CD8-positive, alpha-beta T cell (primary cell): ENCODE measurements at places on chromosomes 13 and 19.

GRCh38 chr19:35099155-35099896, 16.3 kb upstream of the FXYD3 start:
- DNase-seq = no peak

DNA sequence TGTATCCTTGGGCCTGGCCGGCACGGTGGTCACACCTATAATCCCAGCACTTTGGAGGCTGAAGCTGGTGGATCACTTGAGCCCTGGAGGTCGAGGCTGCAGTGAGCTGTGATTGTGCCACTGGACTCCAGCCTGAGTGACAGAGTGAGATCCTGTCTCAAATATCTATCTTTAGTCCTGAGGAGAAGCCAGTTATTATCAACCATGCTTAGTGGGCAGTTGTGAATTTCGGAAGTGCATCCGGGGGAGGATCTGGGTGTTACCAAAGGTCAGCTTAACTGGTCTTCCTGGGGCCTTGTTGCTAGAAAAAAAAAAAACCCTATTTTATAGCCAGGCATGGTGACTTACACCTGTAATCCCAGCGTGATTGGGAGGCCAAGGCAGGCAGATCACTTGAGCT, 9.6 kb downstream of the DHDH start:
- no peak for DNase-seq

DNA sequence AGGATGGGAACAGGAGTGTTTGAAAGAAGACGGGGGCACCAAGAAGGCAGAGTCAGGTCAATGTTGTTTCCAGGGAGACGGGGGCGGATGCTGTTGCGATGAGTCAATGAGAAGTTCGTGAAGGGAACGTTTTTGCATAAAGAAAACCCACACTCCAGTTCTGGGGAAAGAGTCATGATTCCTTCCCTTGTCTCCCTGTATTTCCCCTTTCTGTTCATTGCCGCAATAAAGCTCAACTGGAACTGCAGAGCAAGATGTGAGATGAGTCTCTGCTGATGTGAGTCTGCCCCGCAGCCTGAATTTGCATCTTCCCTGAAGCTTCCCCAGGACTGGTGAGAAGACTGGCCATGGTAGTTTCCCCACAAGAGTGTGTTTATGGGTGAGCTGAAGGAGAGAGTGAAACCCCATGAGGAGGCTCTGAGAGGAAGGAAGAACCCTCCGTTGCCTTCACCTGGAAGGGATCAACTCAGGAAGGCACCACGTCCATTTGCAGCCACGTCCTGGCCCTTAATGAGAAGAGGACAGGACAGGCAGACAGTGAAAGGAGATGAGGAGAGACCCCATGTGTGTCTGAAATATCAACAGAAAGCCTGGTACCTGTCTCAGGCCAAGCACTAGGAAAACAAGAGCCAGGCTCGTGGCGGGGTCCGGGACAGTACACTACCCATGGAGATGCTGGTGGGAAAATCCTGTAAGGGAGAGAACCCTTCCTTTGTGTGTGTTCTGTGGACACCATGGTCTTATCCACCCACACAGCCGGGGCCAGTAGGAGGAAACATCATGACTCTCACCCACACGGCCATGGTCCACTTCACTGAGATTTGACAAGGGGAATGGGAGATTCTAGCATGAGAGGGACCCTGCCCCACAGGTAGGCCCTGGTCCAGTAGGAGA, 13.7 kb downstream of the LILRA1 start:
- no peak for DNase-seq

GRCh38 chr19:55406091-55406825, 1.3 kb downstream of the UBE2S start:
- no peak for DNase-seq

GRCh38 chr19:38695317-38695683, 47.9 kb downstream of the ACTN4 start:
- DNase-seq = no peak

DNA sequence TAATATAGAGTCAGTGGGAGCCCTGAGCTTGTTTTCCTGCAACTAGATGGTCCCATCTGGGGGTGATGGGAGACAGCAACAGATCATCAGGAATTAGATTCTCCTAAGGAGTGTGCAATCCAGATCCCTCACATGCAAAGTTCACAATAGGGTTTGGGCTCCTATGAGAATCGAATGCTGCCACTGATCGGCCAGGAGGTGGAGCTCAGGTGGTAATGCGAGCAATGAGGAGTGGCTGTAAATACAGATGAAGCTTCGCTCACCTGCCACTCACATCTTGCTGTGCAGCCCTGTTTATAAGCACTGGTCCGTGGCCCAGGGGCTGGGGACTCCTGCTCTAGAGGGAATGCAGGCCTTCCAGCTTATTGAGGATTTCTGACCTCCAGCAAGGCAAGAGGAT, 5.7 kb downstream of the ZNF558 start:
- no peak for DNase-seq

GRCh38 chr13:26202365-26202972, 19.6 kb downstream of the RNF6 start:
- no peak for DNase-seq

DNA sequence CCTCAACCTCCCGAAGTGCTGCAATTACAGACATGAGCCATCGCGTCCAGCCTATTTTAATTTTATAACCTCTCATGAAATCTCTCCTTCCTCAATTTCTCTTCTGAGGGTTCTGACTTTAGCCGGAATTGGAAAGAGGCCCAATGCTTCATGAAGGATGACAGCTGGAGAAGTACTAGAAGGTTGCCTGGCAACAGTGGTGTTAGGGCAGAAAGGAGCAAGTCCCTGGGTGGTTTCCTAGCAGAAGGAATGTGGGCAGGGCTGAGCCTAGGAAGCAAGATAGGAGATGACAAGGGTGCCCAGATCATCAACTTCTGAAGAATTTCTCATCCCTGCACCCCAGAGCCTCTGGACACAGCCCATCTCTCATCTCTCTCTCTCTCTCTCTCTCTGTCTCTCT, 25.8 kb downstream of the CACNG6 start:
- DNase-seq = no peak

DNA sequence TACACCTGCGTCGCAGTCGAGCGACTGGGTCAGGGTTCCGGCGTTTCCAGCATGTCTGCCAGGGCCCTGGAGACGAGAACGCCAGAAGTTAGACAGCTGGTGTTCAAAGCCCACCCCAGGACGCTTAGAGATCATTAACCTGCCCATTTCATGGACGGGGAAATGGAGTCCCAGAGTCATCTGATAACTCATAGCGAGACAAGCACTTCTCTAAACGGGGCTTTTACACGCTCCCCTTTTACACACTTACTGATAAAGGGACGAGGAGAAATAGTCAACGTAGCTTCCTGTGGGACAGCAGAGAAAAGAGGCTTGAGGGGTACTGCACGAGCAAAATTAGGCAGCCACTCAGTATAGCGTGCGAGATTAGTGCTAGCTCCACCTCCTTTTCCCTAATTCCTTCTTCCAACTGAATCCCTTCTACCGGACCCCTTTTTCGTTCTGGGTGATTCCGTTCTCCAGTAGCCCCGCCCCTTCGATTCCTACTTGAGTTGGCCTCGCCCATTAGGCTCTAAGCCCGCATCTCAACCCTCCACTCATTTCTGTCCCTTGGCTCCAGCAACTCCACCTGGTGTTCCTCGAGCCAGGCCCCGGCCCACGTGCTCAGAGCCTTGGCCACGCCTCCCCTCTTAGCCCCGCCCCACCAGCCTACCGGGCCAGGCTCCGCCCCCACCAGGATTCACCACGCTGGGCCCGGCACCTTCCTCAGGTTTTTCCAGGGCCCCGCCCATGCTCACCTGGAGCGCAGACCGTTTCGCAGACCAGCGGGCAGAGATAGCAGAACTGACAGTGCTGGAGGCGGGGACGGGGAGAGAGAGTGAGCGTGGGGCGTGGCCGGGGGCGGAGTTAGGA, 3.7 kb downstream of the HRC start:
- no peak for DNase-seq

GRCh38 chr13:51820016-51820597, 16.1 kb upstream of the DHRS12 start:
- DNase-seq = no peak

DNA sequence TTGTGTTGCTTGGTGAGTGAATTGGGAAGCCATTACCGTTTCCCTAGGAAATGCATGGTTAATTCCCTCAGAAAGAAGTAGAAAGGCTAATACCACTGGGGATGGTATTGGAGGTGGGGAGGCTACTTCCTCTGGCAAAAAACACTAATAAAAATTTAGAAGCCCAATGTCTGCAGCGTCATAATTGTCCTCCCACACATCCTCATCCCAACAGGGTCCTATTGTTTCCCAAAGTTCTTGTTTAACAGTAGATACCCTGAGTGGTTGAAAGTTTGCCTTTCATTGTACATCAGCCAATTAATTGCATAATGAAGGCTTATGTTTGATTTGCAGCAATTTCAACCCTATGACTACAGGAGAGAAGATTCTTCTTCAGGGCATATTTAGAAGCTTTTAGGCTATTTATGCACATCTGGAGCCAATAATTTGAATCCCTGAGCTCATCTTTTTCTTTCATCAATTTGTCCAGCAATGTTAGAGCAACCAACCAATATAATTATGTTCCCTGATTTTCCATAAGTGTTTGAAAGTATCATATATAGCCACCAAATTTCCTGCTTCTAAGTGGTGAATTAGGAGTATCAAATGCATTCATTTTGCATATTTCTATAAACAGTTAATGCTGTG, 491.0 kb downstream of the SLITRK5 start:
- no peak for DNase-seq

DNA sequence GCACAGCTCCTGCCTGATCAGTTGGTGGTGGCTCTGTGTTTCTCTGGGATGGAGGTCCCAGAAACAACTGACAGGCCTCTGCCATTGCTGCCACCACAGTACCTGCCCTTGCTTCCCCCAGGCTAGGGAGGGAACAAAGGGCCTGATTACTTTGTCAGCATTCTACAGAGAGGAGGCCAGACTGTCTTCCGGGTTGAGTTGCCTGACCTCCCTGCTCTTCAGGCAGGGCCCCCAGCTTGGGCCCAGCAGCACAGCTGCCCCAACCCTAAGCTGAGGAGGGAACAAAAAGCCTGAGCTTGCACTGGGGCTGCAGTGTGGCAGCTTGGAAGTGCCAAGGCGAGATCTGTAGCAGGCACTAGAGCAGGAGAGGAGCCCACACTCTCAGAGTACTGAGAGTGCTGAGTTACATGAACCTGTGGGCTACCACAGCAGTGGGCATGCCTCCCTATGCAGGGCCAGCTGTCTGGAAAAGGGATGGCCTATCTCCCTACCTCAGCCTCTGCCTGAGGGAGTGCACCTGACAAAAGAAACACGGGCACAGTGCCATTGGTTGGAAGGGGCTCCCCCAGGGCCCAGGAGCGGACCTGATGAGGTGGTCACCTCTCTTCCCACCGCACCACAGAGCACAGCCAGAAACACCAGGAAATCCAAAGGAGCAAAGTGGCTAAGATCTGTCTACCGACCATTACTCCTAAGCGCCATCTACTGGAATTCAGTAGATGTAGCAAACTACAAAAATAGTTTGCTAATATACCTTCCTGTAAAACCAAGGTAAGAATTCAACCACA, 24.4 kb downstream of the SLC25A15 start:
- peak; percentile 43 for DNase-seq

DNA sequence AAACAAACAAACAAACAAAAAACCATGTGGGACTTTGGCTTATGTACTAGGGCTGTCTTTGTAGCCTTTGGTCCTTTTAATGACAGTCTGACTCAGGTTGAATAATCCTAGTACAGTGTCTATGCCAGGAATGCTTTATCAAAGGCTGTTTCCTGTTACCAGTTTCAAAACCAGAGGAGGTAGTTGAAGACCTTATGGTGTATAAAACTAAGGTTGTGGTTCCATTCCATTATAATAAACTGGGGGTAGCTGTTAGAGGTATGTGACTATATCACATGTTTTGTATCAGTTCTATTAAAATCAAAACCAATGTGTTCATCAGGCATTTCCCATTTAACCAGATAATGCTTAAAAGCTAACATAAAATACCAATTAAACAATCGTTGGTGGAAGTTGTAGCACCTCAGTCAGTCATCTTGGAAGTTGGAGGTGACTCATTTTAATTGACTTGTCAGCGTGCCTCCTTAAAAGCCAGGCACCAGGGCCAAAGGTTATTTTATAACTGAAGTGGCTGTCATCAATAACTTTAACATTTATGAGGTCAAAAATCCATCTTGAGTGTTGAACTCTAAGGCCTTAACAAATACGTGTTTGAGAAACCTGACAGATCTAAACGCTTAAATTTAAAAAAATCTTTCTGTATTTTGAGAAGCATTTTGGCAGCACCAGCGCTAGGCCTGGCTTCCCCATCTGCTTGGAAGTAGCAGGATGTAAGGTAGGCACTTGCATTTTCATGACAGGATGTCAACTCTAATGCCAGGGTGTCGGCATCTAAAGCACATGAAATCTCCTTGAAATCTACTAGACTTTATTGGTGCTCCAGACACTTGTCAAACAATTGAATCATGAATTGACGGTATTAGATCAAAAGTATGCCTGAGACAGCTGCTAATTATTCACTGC, 162.5 kb downstream of the LMO7 start:
- DNase-seq = no peak

DNA sequence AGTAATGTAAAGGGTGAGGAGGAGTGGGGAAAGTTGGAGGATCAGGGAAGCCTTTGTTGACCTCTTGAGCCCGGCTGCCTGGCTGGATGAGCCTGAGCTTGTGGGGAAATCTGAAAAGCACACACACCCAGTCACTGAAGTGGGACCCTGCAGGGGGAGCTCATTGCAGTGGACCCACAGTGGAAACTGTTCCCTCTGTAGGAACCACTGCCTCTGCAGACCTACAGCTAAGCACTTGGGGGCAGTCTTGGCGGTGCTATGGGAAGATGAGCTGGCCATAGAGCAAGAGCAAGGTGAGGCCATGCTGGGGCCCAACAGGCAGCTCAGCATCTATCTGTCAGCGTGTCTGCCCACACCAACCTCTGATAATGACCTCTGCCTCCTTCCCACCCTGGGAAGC, 294.8 kb downstream of the TSHZ3 start:
- peak; percentile 10 for DNase-seq

- DNase-seq = no peak
Measured at GRCh38 chr13:33224686-33225085, 60.9 kb downstream of the STARD13 start.

DNA sequence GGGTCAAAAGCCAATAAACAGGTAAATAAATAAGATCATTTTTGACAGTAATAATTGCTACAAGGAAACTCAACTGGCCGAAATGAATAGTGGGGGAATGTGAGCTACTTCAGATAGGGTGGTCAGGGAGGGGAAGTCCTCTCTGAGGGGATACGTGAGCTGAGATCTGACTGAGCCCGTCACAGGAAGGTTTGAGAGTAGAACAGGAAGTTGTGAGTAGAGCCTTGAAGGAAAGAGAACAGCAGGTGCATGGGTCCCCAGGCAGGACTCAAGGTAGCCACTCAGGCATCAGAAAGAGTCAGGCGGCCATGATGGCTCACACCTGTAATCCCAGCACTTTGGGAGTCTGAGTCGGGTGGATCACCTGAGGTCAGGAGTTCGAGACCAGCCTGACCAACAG, 6.3 kb downstream of the IRGQ start:
- peak; percentile 44 for DNase-seq

DNA sequence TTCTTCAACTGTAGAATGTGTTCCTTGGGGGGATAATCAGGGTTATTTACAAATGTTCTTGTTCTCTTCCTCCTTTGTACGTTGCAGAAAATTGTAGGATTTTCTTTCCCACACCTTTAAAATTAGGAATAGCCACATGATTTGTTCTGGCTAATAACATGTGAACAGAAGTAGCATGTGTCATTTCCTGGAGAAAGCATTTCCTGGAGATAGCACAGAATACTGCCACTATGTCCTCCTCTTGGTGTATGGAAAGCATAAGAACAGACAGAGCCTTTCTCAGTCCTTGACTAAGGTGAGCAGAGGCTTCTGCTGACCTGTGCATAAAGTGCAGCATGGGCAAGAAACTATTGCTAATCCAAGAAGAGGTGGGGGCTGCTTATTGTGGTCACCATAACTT, 101.8 kb downstream of the FAM216B start:
- no peak for DNase-seq

- DNase-seq = no peak
Measured at GRCh38 chr13:113791761-113792160, 32.7 kb downstream of the TMEM255B start.
